AG09309 (cell line): ENCODE measurements at places on chromosomes 11 and 22.
A peak's percentile ranks its signal among the peaks of the same experiment; 100 is the strongest.

DNA sequence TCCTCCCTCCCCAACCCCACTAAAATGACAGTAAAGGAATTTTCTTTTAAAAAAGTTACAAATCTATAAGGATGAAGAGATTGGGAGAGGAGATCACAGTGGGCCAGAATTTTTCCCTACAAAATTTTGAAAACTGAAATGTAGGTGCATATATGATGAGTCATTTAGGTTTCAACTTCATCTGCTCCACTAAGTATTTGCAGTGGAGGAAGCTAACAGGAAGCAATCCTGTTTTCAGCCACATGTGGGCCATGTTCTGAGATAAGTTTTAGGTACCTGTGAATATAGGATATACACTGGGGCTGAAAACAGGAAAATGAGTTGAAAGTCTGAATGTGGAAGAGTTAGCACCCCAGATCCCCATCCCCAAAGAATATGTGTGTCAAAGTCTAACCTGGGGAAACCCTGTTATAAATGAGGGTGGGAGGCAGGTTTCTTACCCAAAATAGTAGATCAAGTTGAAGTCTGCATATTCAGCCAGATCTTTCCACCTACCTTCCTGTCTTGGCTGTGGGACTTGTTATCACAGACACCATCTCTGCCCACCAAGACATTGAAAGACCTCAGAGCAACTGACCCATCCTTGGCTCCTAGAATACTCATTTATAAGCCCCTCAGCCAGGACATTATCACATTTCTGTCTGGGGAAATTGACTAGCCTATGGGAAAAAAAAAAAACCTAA, 87.3 kb downstream of the PACS1 start:
- no peak for DNase-seq

- no peak for DNase-seq
Measured at GRCh38 chr11:118312328-118312727, 7.8 kb downstream of the CD3E start.

GRCh38 chr22:32396746-32397145, 15.3 kb downstream of the RTCB start:
- no peak for DNase-seq

DNA sequence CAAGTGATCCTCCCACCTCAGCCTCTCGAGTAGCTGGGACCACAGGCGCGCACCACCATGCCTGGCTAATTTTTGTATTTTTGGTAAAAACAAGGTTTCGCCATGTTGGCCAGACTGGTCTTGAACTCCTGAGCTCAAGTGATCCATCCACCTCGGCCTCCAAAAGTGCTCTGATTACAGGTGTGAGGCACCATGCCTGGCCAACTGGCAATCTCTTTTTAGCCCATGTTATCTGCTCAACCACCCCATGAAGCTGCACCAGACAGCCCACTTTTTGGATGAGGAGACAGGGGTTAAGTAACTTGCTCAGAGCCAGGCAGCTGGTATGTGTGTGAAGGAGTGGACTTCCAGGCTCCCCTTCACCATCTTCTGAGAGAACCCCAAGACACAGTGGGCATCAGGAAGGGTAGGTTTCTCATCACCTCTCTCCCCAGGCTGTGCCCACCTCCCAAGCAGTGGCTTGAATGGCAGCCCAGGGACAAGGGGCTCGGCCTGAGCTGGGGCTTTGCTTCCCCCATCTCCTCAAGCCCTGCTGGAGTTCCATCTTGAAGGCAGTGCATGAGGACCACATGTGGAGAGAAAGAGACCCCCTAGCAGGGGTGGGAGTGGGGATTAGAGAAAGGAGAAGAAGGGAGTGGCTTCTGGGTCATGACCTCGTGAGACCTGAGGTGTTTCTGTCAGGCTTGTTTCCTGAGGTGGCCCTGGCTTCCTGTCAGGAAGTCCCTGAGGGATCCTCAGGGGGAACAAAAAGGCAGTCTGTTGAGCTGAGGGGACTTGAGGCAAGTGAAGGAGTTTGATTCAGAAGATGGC, 87.5 kb upstream of the PARVA start:
- DNase-seq = no peak

GRCh38 chr22:27533105-27533745, 268.3 kb downstream of the MN1 start:
- DNase-seq = no peak

- peak; percentile 38 for DNase-seq
Measured at GRCh38 chr11:58028687-58029411, 1.9 kb upstream of the OR6Q1 start.

DNA sequence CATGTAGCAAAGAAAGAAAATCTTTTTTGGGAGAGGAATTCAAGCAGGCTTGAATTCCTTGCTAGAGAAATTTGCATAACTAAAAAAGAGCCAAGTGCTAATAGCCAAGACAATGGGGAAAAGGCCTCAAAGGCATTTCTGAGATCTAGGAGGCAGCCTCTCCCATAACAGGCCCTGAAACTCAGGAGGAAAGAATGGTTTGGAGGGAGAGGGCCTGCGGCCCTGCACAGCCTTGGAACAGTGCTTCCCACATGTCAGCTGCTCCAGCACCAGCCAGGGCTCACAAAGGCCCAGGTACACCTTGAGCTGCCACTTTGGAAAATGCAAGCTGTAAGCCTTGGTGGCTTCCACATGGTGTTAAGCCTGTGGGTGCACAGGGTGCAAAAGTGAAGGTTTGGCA, 55.5 kb upstream of the TSPAN18 start:
- DNase-seq = no peak

GRCh38 chr11:63557570-63557969, 5.6 kb downstream of the PLAAT2 start:
- DNase-seq = no peak

DNA sequence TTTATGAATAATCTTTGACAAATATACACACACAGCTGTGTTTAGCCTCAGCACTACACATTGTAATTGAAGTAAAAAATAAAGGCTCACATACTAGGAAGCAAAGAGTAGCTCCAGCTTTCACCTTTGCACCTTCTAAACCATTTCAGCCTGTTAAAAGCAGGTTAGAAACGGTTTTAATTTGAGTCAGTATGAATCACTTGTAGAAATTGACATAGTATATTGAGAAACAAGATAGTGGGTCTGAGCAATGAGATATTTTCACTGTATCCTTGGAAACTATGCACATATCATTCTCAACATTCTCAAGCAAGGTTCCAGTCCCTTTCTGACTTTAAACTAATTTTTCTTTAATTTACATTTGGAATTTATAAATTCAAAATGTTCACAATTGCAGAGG, 380.3 kb downstream of the AASDHPPT start:
- DNase-seq = peak; percentile 57

DNA sequence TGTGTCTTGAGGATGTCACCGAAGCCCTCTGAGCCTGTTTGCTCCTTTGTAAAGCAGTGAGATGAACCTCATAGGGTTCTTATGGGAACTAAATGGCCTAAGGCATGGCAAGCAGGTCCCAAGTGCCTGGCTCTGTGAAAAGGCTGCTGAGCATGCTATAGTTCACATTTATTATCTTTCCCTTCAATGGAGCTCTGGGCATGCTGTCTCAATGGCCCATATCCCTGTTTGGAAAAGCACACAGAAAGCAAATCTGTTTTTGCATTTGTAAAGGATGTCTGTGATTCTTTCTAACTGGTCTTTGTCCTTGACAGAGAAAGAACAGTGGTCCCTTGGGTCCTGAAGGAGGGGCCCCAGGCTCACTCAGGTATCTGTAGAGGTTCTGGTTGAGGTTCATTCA, 26.4 kb downstream of the RTCB start:
- DNase-seq = no peak

DNA sequence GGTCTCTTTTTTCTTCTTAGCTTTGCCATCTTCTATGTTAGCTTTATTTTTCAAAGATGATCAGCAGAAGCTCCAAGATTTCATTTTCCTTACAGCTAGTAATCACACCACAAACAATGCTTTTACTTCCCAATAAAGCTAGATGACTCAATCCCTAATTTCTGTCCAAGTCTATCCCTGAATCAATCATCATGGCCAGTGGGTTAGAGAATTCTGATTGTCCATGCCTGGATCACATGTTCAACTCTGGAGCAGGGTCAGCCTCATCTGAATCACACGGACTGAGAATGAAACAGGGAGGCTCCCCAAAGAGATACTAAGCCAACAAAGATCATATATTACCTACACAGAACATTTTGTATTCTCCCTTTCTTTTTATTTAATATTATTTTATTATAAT, 79.6 kb downstream of the BBOX1 start:
- peak; percentile 37 for DNase-seq

DNA sequence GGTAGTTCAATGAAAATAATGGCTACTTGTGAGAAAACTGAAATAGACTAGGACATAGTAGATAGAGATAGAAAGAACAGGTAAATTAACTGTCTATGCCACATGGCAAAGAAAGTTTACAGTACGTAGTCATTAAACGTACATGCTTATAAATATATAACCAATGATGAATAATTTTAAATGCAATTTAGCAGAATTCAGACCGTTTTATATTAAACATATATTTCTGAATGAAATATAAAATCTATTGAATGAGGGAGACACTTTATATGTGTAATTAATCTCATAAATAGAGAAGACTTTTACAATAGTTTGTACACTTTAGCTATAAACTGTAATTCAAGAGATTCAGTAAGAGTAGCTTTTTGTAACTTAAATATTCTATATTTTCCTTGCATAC, 124.4 kb upstream of the VPREB1 start:
- DNase-seq = no peak
